Stimulated activated CD8-positive, alpha-beta memory T cell treated with anti-CD3 and anti-CD28 coated beads, Interleukin-7, amount 100 ng/mL, for 1 hour (primary cell): ENCODE measurements at places on chromosomes 12 and 14.

DNA sequence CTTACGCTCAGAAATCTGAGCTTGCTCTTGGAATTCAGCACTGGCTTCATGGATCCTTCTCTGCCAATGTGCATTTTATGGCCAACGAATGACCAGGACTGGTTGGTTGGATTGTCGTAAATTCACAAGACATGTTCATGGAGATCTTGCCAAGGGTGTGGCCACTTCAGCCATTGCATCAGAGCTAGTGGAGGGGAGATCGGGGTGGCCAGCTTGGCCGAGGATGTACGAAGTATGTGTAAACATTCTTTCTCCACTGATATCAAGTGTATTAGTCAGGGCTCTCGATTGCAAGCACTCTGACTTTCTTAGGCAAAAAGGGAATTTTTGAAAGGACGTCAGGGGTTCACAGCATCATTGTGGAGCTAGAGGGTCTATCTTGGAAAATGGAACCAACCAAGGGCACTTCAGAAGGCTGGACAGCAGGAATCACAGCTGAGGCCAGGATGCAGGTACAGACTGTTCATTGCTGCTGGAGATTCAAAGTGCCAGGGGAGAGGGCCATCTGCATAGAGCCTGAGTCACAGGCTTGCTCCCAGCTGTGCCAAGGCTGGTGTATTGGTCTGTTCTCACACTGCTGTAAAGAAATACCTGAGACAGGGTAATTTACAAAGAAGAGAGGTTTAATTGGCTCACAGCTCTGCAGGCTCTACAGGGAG is 32.9 kb upstream of the ADGRD1 start:
- no peak for DNase-seq

DNA sequence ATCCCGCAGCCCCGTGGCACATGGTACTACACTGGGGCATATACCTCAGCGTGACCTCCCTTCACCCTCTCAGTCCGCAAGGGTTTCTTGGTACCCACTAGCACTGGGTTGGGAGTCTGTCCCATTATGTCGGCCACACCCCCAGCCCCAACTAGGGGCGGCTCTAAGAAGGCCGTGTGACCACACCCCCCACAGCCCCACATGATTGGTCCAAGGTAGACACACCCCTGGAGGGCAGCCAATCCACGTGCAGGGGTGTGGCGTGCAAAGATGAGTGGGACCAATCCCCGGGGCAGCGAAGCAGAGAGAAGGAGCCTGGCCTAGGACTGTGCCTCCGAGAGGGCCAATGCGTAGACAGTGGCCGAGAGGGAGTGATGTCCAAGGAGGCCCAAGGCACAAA is 34.6 kb upstream of the BEGAIN start:
- no peak for DNase-seq

DNA sequence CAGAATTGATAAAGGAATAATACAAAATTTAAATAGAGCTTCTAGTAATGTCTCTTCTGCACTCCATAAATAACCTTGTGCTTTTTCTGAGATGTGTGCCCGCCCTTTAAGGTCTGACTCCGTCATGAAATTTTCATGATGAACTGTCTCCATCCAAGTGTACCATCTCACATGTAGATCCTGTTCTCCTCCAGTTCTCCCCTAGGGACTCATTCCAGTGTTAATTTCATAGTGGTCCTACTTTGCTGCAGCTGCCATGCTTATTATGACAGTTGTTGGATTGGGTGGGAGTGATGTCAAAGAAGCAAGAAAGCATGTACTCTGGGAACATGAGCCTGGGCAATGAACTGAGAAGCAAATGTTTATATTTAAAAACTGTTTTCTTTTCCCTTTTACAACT is 442.5 kb upstream of the PDE3A start:
- no peak for DNase-seq

DNA sequence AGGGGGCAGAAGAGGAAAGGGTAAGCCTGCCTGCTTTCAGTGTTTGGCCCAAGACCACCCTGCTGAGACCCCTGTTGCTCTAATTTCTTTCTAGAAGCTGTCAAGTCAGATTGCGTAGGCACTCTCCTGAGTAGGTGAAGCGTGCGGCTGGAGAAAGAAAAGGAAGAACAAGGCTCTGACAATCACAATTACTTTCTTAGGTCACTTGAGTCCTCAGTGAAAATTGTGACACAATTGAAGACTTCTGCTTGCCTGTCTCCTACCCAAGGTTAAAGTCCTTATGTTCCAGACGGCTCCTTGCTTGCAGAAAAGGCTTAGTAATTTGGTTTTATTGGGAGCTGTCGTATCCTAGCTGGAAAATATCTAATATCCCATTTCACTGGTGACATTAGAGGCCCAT is 721 bp upstream of the CTSG start:
- no peak for DNase-seq

GRCh38 chr12:53735-54730 is 12.5 kb upstream of the IQSEC3 start:
- no peak for DNase-seq

GRCh38 chr12:84079626-84080025 is 833.0 kb downstream of the SLC6A15 start:
- DNase-seq: no peak

DNA sequence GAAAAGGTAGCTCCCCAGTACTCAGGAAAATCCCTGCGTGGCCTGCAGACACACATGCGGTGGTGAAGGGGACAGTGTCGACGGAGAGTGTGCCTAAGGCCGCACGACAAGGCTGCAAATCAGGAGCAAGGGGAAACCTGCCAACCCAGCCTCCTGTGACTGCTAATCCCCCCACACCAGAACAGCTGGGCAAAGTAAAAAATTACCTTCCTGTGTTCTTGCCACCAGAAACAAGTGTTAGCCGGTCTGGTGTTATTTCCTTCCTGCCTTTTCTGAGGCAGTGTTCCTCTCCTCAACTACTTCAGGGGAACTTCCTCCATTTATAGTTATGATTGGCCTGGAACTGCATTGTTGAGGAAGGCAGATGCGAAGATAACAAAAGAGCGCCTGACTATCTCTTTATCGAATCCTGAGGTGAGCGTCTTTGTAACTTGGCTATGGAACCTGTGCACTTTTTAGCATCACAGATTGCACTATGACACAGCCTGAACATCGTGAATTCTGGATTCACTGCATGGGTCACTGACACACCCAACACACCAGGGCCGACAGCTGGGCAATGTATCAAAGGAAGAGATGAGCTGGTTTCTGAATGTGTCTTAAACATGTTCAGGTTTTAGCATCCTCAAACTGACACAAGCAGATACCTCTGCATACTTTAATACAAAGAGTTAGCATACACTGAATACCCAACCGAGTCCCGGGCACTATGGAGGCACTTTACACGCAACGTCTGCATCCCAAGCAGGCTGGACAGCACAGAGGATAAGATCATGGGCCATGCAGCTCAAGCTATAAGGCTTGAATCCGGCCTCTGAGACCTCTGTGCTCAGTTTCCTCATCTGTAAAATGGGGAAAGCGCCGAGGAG is 28.9 kb downstream of the SLC15A4 start:
- DNase-seq: no peak

DNA sequence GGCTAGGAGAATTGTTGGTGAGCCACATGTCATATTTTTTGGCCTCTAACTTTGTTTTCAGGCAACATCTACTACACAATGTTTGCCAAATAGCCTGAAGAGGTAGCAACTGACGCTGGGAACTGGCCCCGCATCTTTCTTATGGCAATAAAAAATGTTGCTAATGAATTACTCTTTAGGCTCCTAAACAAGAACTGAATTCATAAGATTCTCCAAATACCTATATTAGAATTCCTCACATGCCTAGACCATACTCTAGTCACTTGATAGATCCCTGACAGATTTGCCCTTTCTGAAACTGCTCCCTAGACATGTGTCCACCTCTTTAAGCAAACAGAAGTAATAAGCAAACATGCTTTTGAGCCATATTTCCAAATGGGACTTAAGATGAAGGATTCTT is 209.0 kb upstream of the ATXN7L3B start:
- no peak for DNase-seq

- no peak for DNase-seq
Measured at GRCh38 chr14:99363051-99363450, 91.1 kb upstream of the BCL11B start.

- DNase-seq: no peak
Measured at GRCh38 chr12:24913130-24913529, 35.8 kb downstream of the BCAT1 start.

GRCh38 chr14:32428875-32429274 is 99.8 kb downstream of the AKAP6 start:
- no peak for DNase-seq

- DNase-seq: no peak
Measured at GRCh38 chr14:59376686-59377085, 88.5 kb downstream of the GPR135 start.

DNA sequence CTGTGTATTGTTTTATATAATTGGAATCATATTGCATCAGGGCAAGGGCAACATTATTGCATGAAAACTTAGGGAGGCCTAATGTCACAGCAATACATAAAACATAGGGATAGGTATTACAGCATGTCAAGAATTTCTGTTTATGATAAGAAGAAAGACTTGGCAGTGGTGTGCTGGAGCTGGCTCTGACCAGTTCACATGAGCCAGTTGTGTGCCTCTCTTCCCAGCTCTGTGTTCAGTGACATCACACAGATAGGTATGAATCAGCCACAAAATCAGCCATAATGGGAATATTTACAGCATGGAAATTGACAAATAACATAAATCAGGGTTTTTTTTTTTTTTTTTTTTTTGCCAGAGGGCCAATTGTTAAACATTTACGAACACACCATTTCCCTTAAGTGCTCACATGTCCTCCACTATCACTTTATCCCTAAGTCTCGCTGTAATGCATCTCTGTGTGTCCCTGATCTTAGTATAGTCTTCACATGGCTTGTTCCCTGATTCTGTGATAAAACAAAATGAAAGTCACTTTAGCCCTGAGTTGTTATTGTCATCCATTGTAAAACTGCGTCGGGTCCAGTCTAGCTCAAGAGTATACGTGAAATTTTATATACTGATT is 31.9 kb upstream of the ACSM4 start:
- DNase-seq: no peak

- DNase-seq: no peak
Measured at GRCh38 chr12:8916154-8916553, 1.8 kb downstream of the PHC1 start.

DNA sequence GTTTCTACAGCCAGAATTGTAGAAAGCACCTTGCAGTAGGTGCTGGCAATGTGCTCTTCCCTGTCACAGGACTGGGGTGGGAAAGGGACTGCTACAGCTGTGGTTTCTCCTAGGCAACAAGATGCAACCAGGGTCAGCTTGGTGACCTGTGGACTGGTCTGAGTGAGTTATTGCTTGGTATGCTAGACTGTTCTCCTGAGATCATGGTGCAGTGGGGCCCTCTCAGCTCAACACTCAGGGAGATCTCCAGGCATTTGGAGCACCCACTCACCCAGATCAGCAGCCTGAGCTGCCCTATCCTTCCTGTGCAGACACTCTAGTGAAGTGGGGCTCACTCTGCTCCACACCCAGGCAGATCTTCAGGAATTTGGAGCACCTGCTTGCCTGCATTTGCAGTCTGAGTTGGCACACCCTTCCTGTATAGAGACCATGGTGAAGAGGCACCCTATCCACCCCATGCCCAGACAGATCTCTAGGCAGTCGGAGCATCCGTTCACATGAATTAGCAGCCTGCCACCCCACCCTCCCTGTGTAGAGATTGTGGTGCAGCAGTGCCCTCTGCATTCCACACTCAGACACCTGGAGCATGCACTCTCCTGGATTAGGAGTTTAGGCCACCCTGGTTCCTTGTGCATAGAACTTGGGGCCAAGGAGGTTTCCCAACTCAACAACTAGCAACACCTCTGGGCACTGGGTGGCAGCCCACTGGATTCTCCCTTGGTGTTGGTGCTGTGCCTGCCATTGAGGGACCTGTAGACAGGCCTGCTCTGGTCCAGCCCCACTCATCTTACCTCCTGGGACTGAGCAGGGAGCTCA is 3.8 kb upstream of the FAM186B start:
- no peak for DNase-seq

DNA sequence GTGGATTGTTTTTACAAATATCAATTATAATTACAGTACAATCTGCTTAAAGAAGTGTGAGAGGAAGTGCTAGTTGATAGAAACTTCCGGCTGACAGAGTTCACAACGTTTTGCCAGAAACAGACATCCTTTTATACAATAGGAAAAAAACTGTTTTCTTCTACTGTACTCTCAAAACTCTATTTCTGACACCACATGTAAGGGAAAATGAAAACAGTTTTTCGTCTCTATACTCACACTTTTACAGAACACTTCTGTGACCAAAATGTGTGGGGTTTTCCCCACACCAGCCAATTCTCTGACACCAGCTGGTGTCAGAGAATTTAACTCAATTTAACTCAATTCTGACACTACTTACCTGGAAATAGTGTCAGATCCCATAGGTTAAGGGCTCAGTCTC is 24.2 kb upstream of the HIF1A start:
- no peak for DNase-seq

GRCh38 chr12:88202500-88202899 is 60.4 kb downstream of the TMTC3 start:
- DNase-seq: no peak

DNA sequence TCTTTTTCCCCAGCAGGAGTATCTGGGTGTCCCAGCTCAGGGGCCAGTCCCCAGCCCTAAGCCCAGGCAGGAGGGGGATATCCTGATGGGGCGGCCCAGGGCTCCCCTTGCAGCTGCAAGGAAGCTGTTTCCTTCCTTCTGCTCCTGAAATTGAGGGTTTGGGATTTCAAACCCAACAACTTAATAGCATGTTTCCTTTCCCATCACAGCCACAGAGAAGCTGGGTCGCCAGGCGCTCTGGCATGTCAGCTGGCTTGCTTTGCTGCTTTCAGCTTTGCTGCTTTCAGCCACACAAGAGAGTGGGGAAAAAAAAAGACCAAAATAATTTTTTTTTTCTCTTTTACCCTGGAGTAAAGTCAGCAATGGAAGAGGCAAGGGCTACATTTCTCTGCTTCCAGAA is 30.0 kb downstream of the HVCN1 start:
- DNase-seq: no peak

DNA sequence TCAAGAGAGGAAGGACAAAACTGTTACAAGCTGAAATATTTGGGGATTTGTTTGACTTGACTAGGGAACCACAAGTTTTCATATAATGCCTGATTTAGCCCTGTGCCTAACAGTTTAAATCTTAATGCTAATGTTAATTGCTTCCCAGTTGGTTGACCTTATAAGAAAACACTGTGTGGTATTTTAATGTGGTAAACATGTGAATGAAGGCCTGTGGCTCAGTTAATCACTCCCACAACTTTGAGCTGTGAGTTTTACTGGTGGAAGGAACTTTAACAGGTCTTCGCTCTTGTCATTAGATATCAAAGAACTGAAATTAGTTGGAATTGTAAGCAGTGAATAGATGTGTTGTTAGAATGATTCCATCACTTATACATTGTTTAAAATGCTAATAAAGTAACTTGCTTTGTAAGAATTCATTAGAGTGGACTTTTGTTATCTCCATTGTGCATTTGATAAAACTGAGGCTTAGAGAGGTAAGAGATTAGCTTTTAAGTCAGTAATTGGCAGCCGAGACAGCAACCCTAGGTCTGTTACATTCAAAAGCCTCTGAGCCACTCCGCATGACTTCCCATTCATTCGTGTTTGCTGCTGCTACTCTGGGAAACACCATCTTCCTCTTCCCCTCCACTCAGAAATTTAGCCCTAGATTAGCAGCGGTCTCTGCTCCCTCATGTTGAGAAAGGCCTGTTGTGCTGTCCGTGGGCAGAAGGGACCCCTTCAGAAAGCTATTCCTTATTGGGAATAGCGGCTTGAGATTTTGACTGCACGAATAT is 1.0 kb upstream of the TBK1 start:
- no peak for DNase-seq

- DNase-seq: no peak
Measured at GRCh38 chr14:52954346-52955214, 3.7 kb upstream of the FERMT2 start.
